ENCODE measurements at places on chromosomes 6 and 20. TPM values are rescaled to one million over a fixed set of nuclear protein-coding genes. Genes with fewer than 3 reads are reported as not detected.

SLCO4A1 gene
- 26.1 TPM for total RNA-seq

MUC21 gene
- total RNA-seq: not detected

TNFRSF6B gene
- total RNA-seq: 1.0 TPM

GLP1R gene
- total RNA-seq: 0.77 TPM

TSBP1 gene
- not detected for total RNA-seq

TTPAL gene
- 21.0 TPM for total RNA-seq

CALHM6 gene
- 6.0 TPM for total RNA-seq

C6orf118 gene
- not detected for total RNA-seq

PI3 gene
- total RNA-seq: not detected

LRP11 gene
- total RNA-seq: 6.0 TPM

STMND1 gene
- total RNA-seq: not detected

AIF1 gene
- total RNA-seq: 98.1 TPM

TSHZ2 gene
- total RNA-seq: 56.7 TPM

PRPH2 gene
- 0.14 TPM for total RNA-seq

OR2B6 gene
- 0.43 TPM for total RNA-seq

HLA-DPB1 gene
- 12.5 TPM for total RNA-seq

MEA1 gene
- total RNA-seq: 42.1 TPM
